NCI-H446 treated with DMSO at 0.1 percent for 48 hours (cell line): ENCODE measurements at places on chromosomes 13 and 19.

- DNase-seq = no peak
Observed at GRCh38 chr19:17402982-17403855, 2.2 kb downstream of the BST2 start.

- no peak for DNase-seq
Observed at GRCh38 chr13:56865416-56865815, 275.3 kb upstream of the PRR20A start.

DNA sequence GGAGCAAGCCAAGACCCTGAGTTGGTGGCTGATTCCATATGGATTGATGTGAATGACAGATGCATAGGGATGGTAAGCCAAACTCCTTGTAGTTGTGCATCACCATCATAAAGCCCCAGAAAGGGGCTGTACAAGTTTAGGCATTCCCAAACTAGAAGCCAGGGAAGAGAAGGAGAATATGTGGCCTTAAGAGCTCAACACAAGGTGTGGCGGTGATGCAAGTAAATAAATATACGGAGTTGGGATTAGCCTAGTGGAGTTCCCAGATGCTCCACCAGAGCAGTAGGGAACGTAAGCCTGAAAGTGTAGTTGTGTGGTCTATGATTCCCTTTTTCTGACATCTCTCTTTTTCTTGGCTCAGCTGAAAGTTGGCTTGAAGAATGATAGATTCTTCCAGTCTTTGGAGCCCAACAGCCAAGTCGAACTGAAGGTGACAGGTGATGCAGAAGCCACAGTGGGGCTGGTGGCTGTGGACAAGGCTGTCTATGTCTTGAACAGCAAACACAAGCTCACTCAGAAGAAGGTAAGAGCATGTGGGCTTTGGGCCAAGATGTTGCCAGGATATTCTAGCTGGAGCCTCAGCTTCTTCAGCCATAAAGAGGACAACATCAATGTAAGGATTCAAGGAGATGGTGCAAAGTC lies 30.1 kb downstream of the RDH8 start:
- no peak for DNase-seq

DNA sequence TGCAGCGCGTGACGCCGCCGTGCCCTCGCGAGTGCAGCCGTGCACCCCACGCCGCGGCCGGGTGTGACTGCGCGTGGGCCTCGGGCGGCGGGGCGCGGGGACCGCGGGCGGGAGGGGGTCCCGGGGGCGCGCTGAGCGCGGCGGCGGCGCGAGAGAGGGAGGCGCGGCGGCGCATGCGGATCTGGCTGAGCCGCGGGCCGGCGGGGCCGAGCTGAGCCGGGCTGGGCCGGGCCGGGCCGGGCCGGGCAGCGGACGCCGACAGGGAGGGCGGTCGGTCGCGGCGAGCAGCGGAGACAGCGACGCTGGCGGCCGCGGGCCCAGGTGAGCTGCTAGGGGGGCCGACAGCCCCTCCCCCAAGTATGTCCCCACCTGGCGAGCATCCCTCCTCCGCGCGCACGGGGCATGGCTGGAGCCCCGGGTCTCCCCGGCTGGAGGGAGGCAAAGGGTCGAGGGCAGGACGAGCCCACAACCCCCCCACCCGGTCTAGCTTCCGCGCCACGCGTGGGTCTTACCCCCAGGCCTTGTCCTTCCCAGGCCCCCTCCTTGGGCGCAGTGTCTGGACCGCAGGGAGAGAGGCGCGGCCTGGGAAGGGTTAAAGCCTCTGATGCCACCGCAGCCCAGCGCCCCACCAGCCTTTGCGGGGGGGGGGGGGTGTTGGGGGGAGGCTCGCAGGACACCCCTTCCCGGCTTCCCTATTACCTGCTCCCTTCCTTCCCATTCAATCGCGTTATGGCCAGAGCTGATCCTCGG lies at the start of gene SPTBN4:
Gene SPTBN4 (plus strand): TSS at position 17 of the 750 bp plus-strand sequence. CDS start 5,621 bp downstream, outside the sequence.
- no peak for DNase-seq

- DNase-seq = no peak
Observed at GRCh38 chr19:12668932-12669269, 2.3 kb downstream of the WDR83 start.
